ENCODE measurements at places on chromosomes 3 and 15. TPM values are rescaled to one million over a fixed set of nuclear protein-coding genes. Genes with fewer than 3 reads are reported as not detected.
A peak's percentile ranks its signal among the peaks of the same experiment; 100 is the strongest.

DNA sequence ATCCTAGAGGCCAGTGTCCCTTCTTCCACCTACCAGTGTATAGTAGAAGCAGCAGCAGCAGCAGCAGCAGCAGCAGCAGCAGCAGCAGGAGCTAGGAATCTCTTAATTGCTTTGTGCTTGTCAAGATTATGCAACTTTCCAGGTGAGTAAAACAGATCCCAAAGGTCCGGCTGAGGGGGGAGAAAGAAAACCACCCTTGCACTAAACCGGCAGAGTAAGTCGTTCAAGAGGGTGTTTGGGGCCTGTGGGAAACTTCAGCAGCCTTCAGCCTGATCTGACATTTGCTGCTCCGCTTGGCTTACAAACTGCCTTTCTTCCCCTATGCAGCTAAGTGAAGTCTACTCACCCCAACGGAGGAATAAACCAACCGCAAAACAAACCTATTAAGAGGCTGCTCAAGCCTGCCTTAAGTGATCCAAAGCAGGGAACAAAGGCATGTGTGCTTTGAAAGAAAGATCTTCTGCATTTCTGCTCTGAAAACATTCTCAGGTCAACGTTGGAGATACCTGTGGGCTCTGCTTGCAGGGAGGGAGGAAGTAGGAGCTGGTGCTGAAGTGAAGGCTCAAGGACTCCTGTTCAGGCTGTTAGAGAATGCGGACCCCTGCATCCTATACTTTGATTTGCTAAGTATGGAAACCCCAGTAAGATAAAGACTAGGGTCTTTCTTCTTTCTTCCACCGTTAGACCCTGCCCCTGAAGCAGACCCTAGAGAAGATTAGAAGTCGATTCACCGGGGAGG lies 35.7 kb upstream of the DLG1 start:
- DNase-seq, result no peak
- no peak overlapping the region for H3K4me3 ChIP-seq
- no peaks in the 10 kb centered on the region for H3K36me3 ChIP-seq
- H3K4me1 ChIP-seq, result no peaks in the 10 kb centered on the region

GRCh38 chr15:69088300-69088965 lies 72.0 kb upstream of the GLCE start:
- DNase-seq, result no peak
- H3K4me3 ChIP-seq, result no peak overlapping the region
- H3K27ac ChIP-seq, result no peak overlapping the region
- no peaks in the 10 kb centered on the region for H3K27me3 ChIP-seq
- no peaks in the 10 kb centered on the region for H3K36me3 ChIP-seq

- H3K4me3 ChIP-seq, result no peak overlapping the region
- DNase-seq, result no peak
- no peaks in the 10 kb centered on the region for H3K4me1 ChIP-seq
- H3K36me3 ChIP-seq, result no peaks in the 10 kb centered on the region
Observed at GRCh38 chr3:46314517-46314916, 39.4 kb upstream of the CCR2 start.

GRCh38 chr15:62665449-62665848 lies 377.1 kb upstream of the TPM1 start:
- no peaks in the 10 kb centered on the region for H3K36me3 ChIP-seq
- peak; percentile 61 for DNase-seq
- H3K4me3 ChIP-seq, result no peak overlapping the region
- H3K4me1 ChIP-seq, result no peaks in the 10 kb centered on the region
- no peak overlapping the region for H3K27ac ChIP-seq

DNA sequence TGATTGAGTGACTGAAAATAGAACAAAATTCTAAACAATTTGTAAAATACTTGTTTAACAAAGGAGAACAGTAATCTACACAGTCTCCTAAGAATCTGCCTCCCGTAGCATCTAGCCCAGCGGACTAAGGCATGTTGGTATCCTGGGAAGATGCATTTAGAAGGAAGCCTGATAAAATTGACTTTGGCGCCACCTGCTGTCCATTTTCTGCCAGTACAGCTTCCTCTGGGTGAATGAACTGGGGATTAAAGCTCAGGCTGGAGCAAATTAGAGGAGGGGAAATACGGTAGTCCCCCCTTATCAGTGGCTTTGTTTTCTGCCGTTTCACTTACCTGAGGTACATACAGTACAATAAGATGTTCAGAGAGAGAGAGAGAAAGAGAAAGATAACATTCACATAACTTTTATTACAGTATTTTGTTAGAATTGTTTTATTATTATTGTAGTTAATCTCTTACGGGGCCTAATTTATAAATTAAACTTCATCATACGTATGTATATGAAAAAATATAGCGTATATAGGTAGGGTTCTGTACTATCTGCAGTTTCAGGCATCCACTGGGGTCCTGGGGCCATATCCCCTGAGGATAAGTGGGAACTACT lies 191.6 kb downstream of the GAP43 start:
- DNase-seq, result peak; percentile 71
- H3K4me1 ChIP-seq, result no peaks in the 10 kb centered on the region
- H3K27me3 ChIP-seq, result no peaks in the 10 kb centered on the region
- no peak overlapping the region for H3K4me3 ChIP-seq

Gene BOC
- 107 TPM for total RNA-seq

Gene NEK11
- total RNA-seq, result 2.3 TPM

GRCh38 chr3:59675495-59675894 lies 625.7 kb upstream of the CFAP20DC start:
- no peak overlapping the region for H3K27ac ChIP-seq
- no peaks in the 10 kb centered on the region for H3K4me1 ChIP-seq
- no peaks in the 10 kb centered on the region for H3K27me3 ChIP-seq
- H3K36me3 ChIP-seq, result no peaks in the 10 kb centered on the region

Gene CCDC80
- total RNA-seq, result 29.7 TPM

Gene POLQ
- 5.8 TPM for total RNA-seq

DNA sequence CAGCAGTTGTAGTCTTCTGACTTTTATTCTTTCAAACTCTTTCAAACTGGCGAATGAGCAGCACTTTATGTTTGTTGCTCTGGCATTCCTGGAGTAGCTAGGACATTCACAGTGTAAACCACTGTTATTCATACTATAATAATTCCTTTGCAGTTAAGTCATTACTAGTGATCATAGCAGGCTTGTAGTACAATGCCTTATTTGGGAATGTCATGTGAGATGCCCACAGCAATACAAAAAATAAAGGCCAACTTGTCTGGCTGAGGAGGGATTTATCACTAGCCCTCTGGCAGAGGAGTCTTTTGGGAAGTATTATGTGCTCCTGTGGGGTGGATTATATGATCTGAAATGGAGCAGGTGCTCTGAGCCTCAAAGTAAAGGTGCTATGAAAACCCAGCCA lies 197.2 kb downstream of the VGLL3 start:
- H3K4me3 ChIP-seq, result no peak overlapping the region
- no peaks in the 10 kb centered on the region for H3K36me3 ChIP-seq
- peak overlapping the region; percentile 83 for H3K27ac ChIP-seq
- no peak for DNase-seq
- no peaks in the 10 kb centered on the region for H3K27me3 ChIP-seq
- H3K4me1 ChIP-seq, result no peaks in the 10 kb centered on the region

- peaks cover 7% of the 10 kb centered on the region for H3K4me1 ChIP-seq
- no peak overlapping the region for H3K27ac ChIP-seq
- no peaks in the 10 kb centered on the region for H3K36me3 ChIP-seq
- no peaks in the 10 kb centered on the region for H3K27me3 ChIP-seq
- no peak for DNase-seq
Observed at GRCh38 chr3:64109438-64109837, 86.1 kb upstream of the PSMD6 start.

DNA sequence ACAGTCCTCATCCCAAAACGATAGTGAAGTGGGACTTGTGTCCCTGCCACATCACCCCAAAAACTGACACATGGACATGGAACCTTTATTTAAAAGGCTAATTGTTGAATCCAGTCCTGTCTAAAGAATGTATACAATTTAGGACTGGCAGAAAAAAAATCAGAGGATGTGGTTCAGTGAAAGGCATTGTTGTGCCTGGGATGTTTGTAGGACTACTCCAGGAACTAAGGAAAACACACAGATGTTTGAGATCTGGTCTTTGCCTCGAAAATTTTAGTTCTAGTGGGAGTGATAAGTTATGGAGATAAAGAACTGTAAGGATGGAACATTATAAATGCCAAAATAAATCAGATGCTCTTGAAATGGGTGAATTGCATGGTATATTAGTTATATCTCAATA lies 27.2 kb downstream of the VGLL4 start:
- no peak for DNase-seq
- H3K27me3 ChIP-seq, result no peaks in the 10 kb centered on the region
- peaks cover 15% of the 10 kb centered on the region for H3K4me1 ChIP-seq
- H3K36me3 ChIP-seq, result no peaks in the 10 kb centered on the region

- no peaks in the 10 kb centered on the region for H3K36me3 ChIP-seq
- no peak overlapping the region for H3K4me3 ChIP-seq
- H3K27me3 ChIP-seq, result no peaks in the 10 kb centered on the region
- H3K4me1 ChIP-seq, result no peaks in the 10 kb centered on the region
- no peak for DNase-seq
- peak overlapping the region; percentile 63 for H3K27ac ChIP-seq
Observed at GRCh38 chr3:64612916-64613526, 74.8 kb downstream of the ADAMTS9 start.

DNA sequence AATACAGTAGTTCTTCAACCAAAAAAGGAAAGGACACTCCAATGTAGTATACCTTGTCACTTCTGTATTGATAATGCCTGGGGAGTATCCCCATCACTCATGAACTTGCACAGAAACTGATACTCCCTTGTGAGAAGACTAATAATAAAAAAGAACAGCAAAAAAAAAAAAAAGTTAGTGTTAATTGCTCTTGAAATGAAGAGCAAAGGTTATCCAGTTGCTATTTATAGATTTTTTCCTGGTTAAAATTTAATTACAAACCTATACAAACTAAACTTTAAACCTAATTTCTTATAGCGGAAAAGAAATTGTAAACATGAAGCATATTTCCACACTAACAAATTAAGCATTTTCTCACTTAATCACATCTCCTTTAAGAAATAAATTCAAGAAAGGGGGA lies 6.7 kb downstream of the PLOD2 start:
- H3K4me1 ChIP-seq, result peaks cover 8% of the 10 kb centered on the region
- no peak for DNase-seq
- no peaks in the 10 kb centered on the region for H3K27me3 ChIP-seq
- no peaks in the 10 kb centered on the region for H3K36me3 ChIP-seq
- no peak overlapping the region for H3K4me3 ChIP-seq
- peak overlapping the region; percentile 97 for H3K27ac ChIP-seq

DNA sequence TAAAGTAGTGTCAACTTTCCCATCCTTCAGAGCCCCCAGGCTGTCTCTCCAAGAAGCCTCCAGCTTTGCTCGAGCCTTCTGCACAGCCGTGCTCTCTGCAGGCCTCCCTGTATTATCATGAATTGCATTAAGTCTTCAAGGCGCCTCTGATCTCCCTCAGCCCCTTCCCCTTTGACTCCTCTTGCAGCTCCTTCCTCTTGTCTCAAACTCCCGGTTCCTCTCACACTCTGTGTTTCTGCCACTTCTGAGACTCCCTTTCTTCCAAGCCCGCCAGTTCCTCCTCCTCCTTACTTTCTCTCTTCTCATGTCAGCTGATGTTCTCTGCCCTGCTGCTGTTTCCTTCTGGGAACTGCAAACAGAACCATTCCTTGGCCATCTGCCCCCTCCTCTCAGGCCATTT lies 418.8 kb downstream of the EPHB1 start:
- no peak overlapping the region for H3K4me3 ChIP-seq
- no peaks in the 10 kb centered on the region for H3K4me1 ChIP-seq
- no peaks in the 10 kb centered on the region for H3K27me3 ChIP-seq
- no peak overlapping the region for H3K27ac ChIP-seq

DNA sequence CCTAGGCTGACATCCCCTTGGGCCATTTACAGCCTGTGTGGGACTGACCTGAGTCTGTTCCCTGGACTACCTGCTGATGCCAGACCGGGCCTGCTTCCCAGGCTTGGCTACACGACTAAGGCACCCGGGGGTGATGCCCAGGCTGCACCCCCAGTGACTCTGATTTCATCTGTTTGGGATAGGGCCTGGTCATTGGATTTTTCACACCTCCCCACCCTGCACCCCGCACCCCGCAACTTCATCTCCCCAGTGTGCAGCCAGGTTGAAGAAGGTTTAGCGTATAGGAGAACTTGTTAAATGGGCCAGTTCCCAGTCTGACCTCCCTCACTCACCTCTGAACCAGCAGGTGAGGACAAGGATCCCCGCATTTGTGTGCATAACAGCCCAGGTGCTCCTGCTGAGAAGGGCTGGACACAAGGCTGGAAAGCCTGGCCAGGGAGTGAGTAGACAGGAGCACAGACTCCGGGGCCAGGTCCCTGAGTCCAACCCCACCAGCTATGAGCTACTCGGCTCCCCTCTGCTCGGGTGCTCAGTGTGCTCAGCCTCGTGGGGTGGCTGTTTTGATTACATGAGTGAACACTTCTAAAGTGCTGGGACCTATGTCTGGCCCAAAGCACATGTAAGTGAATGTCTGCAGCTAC lies 18.5 kb downstream of the SLC6A20 start:
- H3K4me1 ChIP-seq, result no peaks in the 10 kb centered on the region
- no peak overlapping the region for H3K27ac ChIP-seq
- H3K4me3 ChIP-seq, result no peak overlapping the region

GRCh38 chr15:35738370-35738769 lies 192.4 kb upstream of the DPH6 start:
- H3K36me3 ChIP-seq, result no peaks in the 10 kb centered on the region
- DNase-seq, result no peak
- H3K4me3 ChIP-seq, result no peak overlapping the region
- H3K27me3 ChIP-seq, result no peaks in the 10 kb centered on the region
- H3K27ac ChIP-seq, result no peak overlapping the region

GRCh38 chr15:89976246-89976600 lies 24.9 kb upstream of the ZNF710 start:
- no peaks in the 10 kb centered on the region for H3K4me1 ChIP-seq
- DNase-seq, result no peak
- no peaks in the 10 kb centered on the region for H3K27me3 ChIP-seq
- H3K27ac ChIP-seq, result no peak overlapping the region
- no peaks in the 10 kb centered on the region for H3K36me3 ChIP-seq
- H3K4me3 ChIP-seq, result no peak overlapping the region

Gene FHIT
- total RNA-seq, result 8.8 TPM

DNA sequence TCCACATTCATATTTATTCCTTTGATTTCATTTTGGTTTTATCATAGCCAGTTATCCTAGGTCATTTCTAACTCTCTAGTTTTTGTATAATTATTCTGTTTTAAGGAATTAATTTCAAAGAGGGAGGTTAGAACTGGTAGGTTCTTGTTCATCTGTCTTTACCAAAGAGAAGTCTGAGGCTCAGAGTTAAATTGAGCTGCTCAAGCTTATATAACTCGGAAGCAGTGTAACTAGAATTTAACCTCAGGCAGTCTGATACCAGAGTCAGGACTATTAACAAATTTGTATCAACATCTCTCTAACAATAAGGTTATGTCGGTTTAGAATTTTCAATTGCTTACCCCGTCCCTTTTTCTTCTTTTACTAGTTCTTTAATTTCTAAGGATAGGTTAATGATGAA lies 84.1 kb downstream of the AKAP13 start:
- no peaks in the 10 kb centered on the region for H3K36me3 ChIP-seq
- no peaks in the 10 kb centered on the region for H3K27me3 ChIP-seq
- no peak overlapping the region for H3K4me3 ChIP-seq
- H3K27ac ChIP-seq, result no peak overlapping the region
- no peak for DNase-seq

Gene LRIG1
- total RNA-seq, result 108 TPM

Gene WDR93
- total RNA-seq, result not detected

Measured in uterus (tissue), 4 donors.